ENCODE measurements at places on chromosomes 3 and 15.

DNA sequence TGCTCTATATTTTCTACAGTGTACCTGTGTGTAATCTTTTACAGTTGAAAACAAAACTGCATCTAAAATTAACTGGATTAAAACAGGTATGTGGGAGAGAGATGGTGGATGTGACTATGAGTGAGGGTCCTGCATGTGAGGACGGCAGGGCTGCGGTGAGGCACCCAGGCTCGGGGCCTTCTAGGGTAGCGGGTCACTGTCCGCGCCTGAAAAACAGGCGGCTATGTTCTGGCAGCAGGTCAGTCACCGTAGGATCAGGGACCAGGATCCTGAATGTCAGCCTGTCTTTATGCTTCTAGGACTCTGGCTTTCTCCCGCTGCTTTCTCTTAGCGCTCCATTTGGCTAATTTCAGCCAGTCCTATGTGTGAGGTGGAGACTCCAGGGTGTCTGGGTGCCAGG is 12.6 kb downstream of the TMEM40 start:
- DNase-seq: no peak

- no peak for DNase-seq
Measured at GRCh38 chr3:138479438-138479863, 45.0 kb downstream of the ESYT3 start.

GRCh38 chr15:60390871-60391501 is 6.8 kb downstream of the ANXA2 start:
- DNase-seq: no peak

DNA sequence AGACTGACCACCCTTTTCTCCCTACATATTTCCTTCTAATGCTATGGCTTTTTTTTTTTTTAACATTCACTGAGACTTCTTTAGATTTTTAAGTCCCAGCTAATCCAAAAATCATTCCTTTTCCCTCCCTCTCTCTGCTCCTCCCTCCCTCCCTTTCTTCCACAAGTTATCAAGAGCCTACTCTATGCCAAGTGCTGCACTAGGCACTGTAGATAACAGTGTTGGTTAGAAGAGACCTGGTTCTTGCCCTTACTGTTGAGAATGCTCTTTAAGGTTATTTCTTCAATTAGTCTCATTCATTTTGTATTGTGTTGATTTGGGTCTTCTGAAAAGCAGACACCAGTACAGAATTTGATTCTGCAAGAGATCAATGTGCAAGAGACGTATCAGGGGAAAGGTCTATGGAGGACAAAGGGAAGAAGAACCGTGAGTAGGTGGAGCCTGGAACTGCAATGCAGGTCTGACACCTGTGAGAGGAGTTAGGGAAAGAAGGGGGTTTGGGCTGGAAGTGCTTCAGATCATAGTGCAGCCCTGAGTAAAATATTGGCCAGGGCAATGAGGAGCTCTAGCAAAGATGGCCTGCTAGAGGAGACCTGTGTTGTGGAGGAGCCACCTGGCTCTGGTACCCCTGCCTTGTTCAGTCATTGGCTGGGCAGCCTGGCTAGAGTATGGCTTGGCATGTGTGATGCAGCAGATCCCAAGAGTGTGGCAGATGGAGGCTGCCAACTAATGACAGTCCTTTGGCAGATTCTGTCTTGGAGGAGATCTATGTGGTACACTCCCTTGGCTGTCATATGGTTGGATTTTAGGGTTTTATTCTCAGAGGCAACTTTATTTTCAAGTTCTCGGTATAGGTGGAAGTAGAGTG is 9.7 kb upstream of the PCOLCE2 start:
- no peak for DNase-seq

GRCh38 chr15:74245342-74245931 is 9.3 kb downstream of the CCDC33 start:
- peak; percentile 45 for DNase-seq

DNA sequence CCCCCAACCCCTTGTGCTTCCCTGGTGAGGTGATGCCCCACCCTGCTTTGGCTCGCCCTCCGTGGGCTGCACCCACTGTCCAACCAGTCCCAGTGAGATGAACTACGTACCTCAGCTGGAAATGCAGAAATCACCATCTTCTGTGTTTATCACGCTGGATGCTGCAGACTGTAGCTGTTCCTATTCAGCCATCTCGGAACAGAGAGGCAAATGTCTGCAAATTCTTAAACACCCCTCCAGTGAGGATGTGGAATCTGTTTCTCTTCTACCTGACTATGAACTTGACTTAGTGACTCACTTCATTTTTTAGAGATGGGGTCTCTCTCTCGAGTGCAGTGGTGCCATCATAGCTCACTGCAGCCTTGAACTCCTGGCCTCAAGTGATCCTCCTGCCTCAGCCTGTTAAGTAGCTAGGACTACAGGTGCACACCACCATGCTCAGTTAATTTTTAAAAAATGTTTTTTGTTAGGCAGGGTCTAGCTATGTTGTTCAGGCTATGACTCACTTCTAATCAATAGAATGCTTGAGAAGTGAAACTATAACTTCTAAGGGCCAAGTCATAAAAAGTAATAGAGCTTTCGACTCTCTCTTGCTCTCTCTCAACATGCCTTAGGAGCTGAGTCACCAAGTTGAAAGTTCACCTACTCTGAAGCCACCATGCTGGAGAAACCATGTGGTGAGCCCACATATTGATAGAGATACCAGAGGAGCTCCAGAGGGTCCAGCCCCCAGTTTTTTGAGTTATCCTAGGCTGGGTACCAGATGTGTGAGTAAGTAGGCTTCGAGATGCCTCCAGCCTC is 11.5 kb upstream of the PARP14 start:
- no peak for DNase-seq

DNA sequence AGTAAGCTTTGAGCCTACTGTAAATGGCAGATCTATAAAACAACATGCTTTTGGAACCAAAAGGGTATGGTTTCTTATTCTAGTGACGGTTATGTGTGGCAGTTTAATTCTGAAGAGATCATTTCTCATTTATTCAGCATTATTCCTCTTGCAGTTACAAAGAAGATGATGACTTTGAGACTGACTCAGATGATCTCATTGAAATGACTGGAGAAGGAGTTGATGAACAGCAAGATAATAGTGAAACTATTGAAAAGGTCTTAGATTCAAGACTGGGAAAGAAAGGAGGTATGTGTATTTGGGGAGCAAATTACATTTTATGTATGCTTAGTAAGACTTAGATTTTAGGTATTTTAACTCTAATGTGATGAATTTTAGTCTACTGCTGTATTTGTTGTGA is 41.5 kb downstream of the CHD2 start:
- no peak for DNase-seq

GRCh38 chr3:168888781-168889180 is 774.7 kb downstream of the MECOM start:
- no peak for DNase-seq

DNA sequence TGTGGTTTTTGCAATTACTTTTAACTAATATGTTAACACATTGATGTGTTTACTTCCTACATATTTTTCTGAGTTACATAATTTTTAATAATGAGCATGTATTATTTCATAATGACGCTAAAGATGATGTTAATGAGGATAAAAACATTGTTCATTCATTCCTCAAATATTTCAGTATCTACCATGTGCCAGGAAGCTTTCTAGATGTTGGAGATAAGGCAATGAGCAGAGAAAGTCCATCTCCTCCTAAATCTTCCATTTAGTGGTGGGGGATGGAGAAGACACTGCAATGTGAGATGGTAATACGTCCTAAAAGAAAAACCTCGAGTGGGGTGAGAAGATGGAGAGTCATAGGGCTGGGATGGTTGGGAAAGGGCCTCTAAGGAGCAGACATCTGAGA is 132.7 kb downstream of the MYLK start:
- no peak for DNase-seq

DNA sequence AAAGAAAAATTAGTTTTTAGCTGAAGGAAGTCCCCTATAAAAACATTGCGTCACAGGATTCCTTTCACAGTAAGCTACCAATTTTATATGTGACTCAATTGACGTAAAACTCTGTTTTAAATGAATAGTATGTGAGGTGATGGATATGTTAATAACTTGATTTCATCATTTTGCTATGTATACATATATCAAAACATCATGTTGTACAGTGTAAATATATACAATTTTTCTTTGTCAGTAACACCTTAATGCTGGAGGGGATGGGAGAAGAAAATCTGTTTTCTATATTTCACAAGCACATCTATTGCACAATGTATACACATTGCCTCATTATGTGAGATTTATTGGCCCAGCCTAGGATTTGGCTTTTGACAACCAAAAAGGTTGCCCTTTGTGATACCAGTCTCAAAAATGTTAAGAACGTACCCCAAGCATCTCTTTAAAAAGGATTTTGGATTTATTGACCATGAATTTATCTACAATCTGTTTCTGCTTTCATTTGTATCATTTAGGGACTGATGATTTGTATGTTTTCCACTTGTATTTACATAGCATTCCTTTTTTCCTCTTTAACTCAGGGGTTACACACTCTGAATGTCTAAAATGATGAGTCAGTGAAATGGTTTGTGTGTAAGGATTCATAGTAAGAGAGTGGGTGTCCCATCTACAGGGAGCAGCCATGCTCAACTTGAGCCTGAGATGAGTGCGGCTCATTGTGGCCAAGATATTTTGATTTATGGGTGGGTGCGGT is 62.6 kb downstream of the CRTC3 start:
- DNase-seq: no peak

DNA sequence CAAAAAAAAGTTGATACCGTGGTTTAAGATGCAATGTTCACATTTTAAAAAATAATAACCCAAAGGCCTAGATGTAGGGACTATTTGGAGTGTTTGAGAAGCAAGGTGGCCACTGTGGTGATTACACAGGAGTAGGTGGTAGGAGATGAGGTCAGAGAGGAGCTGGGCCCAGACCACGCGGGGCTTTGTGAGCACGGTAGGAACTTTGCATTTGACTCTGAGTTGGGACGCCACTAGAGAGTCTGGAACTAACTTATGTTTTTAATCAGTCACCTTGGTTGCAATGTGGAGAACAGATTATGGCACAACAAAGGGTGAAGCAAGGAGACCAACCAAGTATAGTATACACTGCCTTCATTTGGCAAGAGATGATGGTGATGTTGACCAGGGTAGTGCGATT is 351.7 kb downstream of the MECOM start:
- no peak for DNase-seq

- DNase-seq: no peak
Measured at GRCh38 chr3:42020684-42021307, 58.9 kb upstream of the ULK4 start.

DNA sequence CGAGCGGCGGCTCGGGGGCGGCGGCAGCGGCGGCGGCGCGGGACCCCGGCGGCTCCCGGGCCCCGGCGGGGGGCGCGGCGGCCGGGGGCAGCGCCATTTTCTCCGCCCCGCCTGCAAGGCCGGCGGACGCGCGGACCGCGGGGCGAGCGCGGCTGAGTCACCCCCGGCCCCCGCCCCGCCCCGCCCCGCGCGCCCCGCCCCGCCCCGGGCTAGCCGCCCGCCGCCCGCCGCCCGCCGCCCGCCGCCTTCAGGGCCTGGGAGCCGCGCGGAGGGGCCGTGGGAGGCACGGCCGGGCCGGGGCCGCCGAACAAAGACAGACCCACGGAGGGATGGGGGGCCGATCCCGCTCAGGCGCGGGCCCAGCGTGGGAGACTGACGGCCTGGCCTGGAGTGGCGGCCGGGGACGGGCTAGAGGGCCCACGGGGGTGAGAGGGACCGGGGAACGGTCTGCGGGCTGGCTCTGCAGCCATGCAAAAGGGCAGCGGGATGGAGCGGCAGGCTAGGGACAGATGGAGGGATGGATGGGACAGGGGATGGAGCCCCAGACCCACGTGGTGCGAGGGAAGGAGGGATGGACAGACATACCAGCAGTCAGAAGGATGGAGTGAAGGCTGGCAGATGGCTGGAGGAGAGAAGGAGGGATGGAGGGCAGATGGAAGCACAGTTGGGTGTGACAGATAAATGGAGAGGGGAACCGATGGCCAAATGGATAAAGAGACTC is at the start of gene EIF4E3:
Gene EIF4E3, minus strand, starts transcription at position 132 of the 721 bp plus-strand sequence. Its CDS starts 35 bp downstream, at position 97.
- DNase-seq: peak; percentile 45

- no peak for DNase-seq
Measured at GRCh38 chr15:41291065-41291631, 41.2 kb downstream of the OIP5 start.
